Sigmoid colon (tissue), 7 donors: ENCODE measurements at places on chromosomes 1 and 21. TPM values are rescaled to one million over a fixed set of nuclear protein-coding genes. Genes with fewer than 3 reads are reported as not detected.

DNA sequence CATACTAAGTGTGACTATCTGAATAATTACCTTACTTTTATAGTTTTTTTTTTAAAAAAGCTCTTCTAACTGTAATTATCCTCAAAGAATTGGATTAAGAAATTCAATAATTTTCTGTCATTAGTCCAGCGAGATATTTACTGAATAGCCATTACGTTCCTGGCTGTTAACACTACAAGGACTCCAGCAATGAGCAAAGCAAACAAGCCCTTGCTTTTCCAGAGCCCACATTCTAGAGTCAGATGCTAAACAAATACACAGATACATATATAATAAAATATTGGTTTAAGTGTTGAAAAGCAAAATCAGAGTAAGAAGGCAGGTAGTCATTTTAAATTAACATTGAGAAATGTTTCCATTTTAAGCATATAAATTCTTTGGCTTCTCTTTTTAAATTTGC is 118.4 kb downstream of the ATF6 start:
- H3K4me3 ChIP-seq: no peak overlapping the region
- H3K27ac ChIP-seq: peak overlapping the region; percentile 41
- no peaks in the 10 kb centered on the region for H3K36me3 ChIP-seq
- no peak for DNase-seq

AGT gene
- 3.5 TPM for polyA plus RNA-seq

S100A14 gene
- polyA plus RNA-seq: 1,144 TPM

DNA sequence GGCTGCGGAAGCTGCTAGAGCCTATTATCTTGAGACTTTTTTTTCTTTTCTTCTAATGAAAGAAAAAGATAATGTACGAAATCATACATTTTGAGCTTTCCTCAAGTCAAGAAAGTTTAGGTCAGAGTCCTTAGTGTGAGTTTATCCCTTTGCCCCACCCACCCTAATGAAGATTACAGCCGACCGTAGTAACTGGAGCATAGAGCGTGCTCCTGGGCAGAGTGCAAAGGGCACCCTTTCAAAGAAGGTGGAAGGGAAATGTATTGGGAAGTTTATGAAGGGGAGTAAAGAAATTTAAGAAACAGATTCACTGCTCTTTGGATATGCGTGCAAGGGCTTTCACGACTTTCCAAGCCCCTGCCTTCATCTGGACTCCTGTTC is 17.2 kb downstream of the GNG12 start:
- no peak for DNase-seq
- no peaks in the 10 kb centered on the region for H3K36me3 ChIP-seq
- no peaks in the 10 kb centered on the region for H3K27me3 ChIP-seq
- H3K4me1 ChIP-seq: peaks cover 22% of the 10 kb centered on the region
- H3K27ac ChIP-seq: no peak overlapping the region
- H3K4me3 ChIP-seq: no peak overlapping the region

OVAAL gene
- polyA plus RNA-seq: not detected

- DNase-seq: no peak
- no peak overlapping the region for H3K27ac ChIP-seq
- no peaks in the 10 kb centered on the region for H3K27me3 ChIP-seq
- no peaks in the 10 kb centered on the region for H3K4me1 ChIP-seq
- no peaks in the 10 kb centered on the region for H3K36me3 ChIP-seq
These were observed 13.2 kb downstream of the MAN1C1 start for GRCh38 chr1:25629836-25630235.

KIF17 gene
- 2.4 TPM for polyA plus RNA-seq

DNA sequence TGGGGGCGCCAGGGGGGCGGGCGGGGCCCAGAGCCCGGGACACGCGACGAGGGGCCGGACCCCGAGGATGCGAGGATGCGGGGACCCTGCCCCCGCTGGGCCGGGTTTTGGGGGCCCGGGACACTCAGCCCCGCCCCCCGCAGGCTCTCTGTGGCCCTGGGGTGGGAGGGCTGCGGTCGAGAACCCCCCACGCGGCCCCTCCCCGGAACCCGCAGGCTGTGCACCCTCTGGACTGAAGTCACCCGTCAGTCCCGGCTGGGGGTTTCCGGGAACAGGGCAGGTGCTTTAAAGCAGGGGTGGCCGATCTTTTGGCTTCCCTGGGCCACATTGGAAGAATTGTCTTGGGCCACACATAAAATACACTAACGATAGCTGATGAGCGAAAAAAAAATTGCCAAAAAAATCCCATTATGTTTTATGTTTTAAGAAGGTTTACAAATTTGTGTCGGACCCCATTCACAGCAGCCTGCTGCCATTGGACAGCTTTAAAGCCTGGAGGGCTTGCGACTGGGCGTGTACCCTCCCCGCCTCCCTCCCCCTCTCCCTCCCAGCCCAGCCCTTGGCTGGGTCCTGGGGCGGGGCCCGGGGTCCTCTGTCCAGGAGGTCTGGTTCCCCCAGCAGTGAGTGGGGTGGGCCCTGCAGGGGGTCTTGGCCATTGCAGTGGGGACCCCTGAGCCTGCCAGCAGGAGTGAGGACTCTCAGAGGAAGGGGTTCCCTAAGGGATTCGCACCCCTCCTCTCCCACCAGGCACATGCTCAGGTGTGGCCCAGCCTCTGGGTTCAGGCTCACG is 21.6 kb upstream of the C1orf159 start:
- no peak overlapping the region for H3K27ac ChIP-seq
- DNase-seq: no peak
- H3K27me3 ChIP-seq: peaks cover 49% of the 10 kb centered on the region

MR1 gene
- 3.2 TPM for polyA plus RNA-seq

FAM177B gene
- 13.2 TPM for polyA plus RNA-seq

- H3K4me1 ChIP-seq: no peaks in the 10 kb centered on the region
- H3K27me3 ChIP-seq: no peaks in the 10 kb centered on the region
- no peak overlapping the region for H3K4me3 ChIP-seq
- H3K36me3 ChIP-seq: peaks cover 27% of the 10 kb centered on the region
These were observed 26.6 kb downstream of the ZBTB8OS start for GRCh38 chr1:32623775-32624174.

DNA sequence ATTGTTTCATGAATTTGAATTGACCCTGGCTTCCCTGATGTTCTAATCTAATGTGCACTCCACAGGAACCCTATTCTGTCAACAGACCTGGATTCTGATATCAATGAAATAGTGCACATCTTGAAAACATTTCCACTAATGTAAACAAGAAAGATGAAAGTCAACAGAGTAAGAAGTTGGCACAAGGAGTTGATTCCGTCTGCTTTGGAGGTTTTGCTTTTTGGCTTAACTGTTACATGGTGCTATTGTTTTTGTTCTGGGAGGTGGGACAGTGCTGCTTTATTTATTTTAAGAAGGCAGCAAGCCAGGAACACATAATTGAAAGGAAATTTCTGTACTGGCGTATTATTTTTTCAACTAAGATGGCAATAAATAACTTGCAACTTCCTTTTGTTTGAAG is 73.3 kb downstream of the LEPR start:
- no peak overlapping the region for H3K4me3 ChIP-seq
- H3K27ac ChIP-seq: no peak overlapping the region
- no peaks in the 10 kb centered on the region for H3K36me3 ChIP-seq

- H3K27me3 ChIP-seq: no peaks in the 10 kb centered on the region
- H3K36me3 ChIP-seq: no peaks in the 10 kb centered on the region
- H3K27ac ChIP-seq: peak overlapping the region; percentile 63
- no peak overlapping the region for H3K4me3 ChIP-seq
These were observed 5.8 kb downstream of the DCAF8 start for GRCh38 chr1:160256396-160257046.

BLACAT1 gene
- 0.51 TPM for polyA plus RNA-seq

- no peaks in the 10 kb centered on the region for H3K4me1 ChIP-seq
- H3K27ac ChIP-seq: no peak overlapping the region
- H3K4me3 ChIP-seq: no peak overlapping the region
- no peaks in the 10 kb centered on the region for H3K27me3 ChIP-seq
These were observed 825.9 kb downstream of the PLA2G4A start for GRCh38 chr1:187654635-187655034.

GRCh38 chr1:165011991-165012531 is 344.5 kb downstream of the LMX1A start:
- no peak for DNase-seq
- H3K27me3 ChIP-seq: no peaks in the 10 kb centered on the region
- no peaks in the 10 kb centered on the region for H3K4me1 ChIP-seq
- no peak overlapping the region for H3K27ac ChIP-seq
- no peaks in the 10 kb centered on the region for H3K36me3 ChIP-seq
